ENCODE measurements at places on chromosomes 5 and 9.

- DNase-seq: no peak
Observed at GRCh38 chr9:93365427-93366118, 85.9 kb upstream of the FAM120A start.

GRCh38 chr9:86822006-86822801, 125.1 kb downstream of the GAS1 start:
- DNase-seq: no peak

DNA sequence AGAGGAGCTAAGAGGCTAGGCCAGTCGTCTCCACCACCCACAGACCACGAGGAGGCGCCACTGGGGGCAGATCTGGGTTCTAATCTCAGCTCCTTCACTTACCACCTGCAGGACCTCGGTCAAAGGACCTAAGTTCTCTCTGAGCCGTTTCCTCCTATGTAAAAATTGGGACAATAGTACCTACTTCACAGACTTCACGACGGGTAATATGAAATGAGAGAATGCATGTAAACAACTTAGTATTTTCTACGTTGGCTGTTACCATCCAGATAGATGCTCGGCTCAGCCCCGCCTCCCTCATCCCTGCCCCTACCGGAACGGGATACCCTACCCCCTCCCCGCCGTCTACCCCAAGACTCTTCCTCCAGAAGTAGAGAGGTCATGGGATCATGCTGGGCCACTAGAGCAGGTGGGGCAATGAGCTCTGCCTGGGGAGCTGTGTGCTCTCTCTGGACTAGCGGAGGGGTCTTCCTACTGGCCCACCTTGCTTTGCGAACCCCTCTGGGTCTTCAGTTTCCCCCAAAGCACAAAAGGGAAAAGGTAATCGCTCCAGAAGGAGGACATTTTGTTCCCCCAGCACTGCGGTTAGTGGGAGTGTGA, 541 bp downstream of the GNPDA1 start:
- DNase-seq: peak; percentile 48

DNA sequence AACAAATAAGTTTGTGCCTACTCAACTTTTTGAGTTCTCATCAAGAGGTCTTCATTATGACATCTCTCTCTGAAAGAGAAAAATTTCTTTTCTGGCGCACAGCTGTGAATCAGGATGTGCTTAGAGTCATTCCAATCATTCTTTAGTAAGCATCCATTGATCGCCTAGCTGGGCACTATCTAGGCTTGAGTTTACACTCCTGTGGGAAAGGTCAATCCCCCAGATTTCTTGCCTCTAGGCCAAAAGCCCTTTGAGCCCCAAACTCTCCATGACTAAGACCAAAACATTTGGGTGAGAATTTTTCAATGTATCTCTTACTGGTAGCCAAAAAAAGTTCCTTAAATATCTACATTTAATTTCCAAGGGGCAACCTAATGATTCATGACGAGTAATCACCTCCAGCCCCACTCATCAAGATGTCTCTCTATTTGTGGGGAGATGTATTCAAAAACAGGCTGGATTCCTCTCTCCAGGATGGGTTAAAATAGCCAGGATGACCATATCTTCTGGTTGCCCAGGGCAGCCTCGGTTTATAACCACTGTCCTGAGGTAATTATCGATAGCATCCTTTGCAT, 101.7 kb downstream of the GNA14 start:
- DNase-seq: no peak

All from activated CD4-positive, CD25-positive, alpha-beta regulatory T cell (primary cell).